ENCODE measurements at places on chromosomes 4 and X.

DNA sequence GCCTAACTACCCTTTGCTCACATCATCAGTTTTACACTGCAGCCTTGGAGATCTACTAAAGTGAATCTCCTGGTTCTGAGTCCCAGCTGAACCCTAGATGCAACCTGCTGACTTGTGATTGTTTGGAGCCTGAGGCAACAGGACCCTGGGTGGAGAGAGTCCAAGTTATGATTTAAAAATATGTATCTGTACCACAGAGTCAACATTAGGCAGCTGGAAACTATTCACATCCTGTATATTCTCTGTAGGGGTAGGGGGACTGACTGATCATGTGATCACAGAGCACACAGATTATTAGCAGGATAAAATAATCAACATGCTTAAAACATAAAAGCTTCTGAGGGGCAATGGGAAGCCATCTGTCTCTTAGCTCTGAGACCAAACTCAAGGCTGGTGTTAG is 52.1 kb downstream of the CT47B1 start:
- DNase-seq, result no peak

- DNase-seq, result no peak
Measured at GRCh38 chr4:170248576-170248975, 158.8 kb upstream of the AADAT start.

GRCh38 chr4:57580710-57581599 is 470.8 kb upstream of the IGFBP7 start:
- DNase-seq, result no peak

DNA sequence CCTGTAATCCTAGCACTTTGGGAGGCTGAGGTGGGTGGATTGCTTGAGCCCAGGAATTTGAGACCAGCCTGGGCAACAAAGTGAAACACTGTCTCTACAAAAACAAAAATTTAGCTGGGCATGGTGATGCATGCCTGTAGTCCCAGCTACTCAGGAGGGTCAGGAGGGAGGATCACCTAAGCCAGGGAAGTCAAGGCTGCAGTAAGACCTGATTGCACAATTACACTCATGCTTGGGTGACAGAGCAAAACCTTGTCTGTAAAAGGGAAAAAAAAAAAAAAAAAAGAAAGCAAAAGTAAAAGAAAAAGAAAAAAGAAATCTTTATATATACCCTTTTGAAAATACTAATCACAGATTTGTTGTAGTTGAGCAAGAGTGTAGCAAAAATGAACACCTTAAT is 801.0 kb upstream of the IGFBP7 start:
- DNase-seq, result no peak

DNA sequence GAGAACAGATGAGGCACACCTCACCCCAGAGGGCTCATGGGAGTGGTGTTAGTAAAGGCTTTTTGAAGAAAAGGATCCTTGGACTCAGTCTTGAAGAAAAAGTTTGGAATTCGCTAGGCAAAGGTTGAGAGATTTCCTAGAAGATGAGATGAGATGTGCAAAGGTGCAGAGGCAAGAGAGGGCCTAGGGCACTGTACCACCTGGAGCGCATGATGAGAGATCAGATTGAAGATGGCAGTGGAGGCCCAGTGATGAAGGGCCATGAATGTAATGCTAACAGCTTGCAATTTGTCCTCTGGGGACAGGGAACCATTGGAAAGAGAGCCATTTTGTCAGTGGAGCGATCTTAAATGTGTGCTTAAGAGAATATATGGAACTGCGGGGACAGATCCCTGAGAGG is 45.0 kb downstream of the PGRMC2 start:
- no peak for DNase-seq

- no peak for DNase-seq
Measured at GRCh38 chr4:76590798-76591281, 155.8 kb downstream of the SHROOM3 start.

- no peak for DNase-seq
Measured at GRCh38 chr4:142558851-142559250, 287.2 kb downstream of the INPP4B start.

GRCh38 chr4:113756005-113756410 is 5.5 kb downstream of the CAMK2D start:
- DNase-seq, result no peak

- no peak for DNase-seq
Measured at GRCh38 chr4:180280726-180281297, 1962.4 kb upstream of the TENM3 start.

- no peak for DNase-seq
Measured at GRCh38 chr4:171067422-171067821, 745.8 kb upstream of the GALNTL6 start.
